ENCODE measurements at places on chromosomes 5 and 9. TPM values are rescaled to one million over a fixed set of nuclear protein-coding genes. Genes with fewer than 3 reads are reported as not detected.

The PTGES gene
- 8.8 TPM for polyA plus RNA-seq

GRCh38 chr5:33230467-33231078 is 210.2 kb upstream of the TARS1 start:
- DNase-seq = no peak

The MTX3 gene
- polyA plus RNA-seq = 9.6 TPM

DNA sequence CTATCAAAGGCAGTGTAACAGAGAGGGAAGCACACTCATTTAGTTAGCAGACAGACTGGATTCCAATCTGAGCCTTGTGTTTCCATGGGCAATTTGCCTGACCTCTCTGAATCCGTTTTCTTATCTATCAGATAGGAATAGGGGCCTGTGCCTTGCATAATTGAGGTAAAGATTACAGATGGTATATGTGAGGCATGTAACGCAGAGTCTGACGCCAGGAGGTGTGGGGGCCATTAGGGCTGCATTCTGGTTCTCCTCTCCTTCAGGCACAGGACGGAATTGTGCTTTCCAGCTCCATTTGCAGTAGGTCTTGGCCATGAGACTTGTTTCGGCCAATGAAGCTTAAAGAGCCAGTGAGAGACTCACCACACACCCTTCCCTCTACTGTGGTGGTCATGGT is 97.6 kb downstream of the FRMD3 start:
- no peak for DNase-seq

The ANKRD34B gene
- polyA plus RNA-seq = not detected

The DNAJB5 gene
- polyA plus RNA-seq = 7.8 TPM

DNA sequence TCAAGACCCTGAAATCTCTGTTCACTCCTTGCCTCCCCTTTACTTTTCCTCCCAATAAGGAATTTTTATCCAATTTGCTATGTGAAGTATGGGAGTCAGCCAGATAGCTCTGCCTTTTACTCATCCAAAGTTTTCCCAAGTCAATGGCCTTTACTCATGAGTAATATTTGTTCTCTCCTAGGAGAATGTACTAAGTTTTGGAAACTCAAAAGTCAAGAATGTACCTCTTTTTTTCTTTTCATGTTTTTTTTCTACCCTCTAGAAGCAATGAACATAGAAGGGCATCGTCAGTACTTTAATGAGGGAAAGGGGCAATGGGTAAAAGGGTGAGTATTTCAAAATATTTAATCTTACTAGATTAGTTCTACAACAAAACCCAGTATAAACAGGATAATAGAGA is 140.2 kb upstream of the SGCD start:
- DNase-seq = peak; percentile 46

DNA sequence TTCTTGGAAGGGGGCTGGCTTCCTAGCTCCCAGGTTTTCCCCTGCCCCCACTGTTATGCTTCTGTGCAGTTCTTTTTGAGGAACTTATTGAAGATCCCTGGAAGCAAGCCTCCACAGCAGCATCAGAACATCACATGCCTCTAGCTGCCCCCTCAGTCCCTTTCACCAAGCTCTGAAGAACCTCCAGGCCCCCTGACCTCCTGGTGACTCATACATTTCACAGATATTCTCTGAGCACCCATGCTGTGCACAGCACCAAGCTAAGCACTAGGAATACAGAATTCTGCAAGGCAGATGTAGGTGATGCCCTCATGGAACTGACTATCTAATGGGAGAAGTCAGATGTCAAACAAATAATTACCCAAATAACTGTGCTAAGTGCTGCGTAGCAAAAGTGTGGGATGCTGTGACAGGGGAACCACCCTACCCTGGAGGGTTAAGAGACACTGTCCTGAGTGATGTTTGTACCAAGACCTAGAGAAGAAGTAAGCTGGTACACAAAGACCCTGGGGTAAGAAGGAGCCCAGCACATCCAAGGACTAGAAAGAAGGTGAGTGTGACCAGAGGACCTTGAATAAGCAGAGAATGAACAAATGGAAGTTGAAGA is 213.7 kb upstream of the NR4A3 start:
- peak; percentile 5 for DNase-seq
